ENCODE measurements at places on chromosomes 2 and 18.

DNA sequence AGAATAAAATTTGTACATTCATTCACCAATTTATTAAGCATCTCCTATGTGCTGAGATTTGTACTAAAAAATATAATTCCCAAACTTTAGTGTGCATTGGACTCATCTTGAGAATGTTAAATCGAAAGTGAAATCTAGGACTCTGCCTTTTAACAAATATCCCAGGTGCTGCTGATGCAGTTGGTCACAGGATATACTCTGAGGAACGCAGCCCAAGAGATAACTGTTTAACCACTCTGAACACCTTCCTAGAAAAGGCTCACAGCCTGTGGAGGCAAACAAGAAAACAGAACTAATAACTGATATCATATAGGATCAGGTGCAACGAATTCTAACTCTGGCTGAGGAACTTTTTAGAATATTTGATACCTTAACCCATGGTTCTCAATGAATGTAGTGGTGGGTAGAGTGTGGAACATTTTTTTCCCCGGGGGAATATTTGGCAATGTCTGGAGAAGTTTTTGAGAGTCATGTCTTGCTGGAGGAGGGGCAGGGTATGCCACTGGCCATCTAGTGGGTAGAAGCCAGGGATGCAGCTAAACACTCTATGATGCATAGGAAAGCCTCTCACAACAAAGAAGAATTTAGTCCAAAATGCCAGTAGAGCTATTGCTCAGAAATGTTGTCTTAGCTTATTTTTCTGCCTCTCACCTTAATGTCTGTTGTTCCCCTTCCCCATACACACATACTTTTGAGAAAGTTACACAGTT, 96.5 kb downstream of the EHBP1 start:
- no peak for DNase-seq

DNA sequence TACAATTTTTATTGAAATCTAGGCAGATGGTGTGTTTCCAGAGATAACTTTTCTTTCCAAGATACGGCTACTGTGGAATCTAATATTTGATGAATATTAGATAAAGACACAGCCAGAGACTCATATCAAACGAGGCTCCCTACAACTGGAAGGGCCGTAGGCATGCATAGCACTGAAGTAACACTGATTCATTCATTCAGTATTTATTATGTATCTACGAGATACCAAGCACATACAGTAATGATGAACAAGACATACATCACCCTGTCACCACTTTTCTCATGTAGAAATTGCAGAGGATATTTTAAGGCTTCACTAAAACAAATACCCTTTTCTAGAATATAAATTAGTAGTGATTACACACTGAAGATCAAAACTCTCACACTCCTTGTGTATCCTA, 74.5 kb downstream of the KCTD18 start:
- no peak for DNase-seq

DNA sequence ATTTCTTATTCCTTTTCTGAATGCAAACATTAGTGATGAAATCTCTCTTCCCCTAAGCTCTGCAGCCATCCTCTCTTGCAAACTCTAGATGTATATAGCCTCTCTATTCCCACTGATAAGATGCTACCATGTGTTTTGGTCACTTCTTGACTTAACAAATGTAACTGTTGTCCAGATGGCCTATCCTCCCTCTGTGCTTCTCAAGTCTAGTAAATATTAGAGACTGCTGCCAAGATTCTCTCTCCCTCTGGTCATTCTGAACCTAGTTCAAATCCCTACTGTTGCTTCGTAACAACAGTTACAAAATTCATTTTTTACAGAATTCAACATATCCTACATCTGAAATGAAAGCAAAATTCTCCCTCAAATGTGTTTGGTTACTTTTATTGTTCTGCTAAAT, 156.6 kb downstream of the TXNL1 start:
- DNase-seq: no peak

GRCh38 chr2:239193925-239194677, 206.7 kb downstream of the HDAC4 start:
- peak; percentile 9 for DNase-seq

GRCh38 chr2:208255557-208256106, 761 bp upstream of the IDH1 start:
- DNase-seq: no peak

GRCh38 chr2:169073963-169074751, 4.8 kb downstream of the DHRS9 start:
- no peak for DNase-seq

GRCh38 chr2:100703213-100703612, 116.7 kb upstream of the NPAS2 start:
- no peak for DNase-seq

GRCh38 chr2:50641633-50642032, 390.3 kb downstream of the NRXN1 start:
- DNase-seq: no peak

- DNase-seq: no peak
These were observed 86.9 kb downstream of the RDH14 start for GRCh38 chr2:18473241-18474181.

GRCh38 chr18:25535495-25535894, 183.5 kb upstream of the ZNF521 start:
- no peak for DNase-seq

DNA sequence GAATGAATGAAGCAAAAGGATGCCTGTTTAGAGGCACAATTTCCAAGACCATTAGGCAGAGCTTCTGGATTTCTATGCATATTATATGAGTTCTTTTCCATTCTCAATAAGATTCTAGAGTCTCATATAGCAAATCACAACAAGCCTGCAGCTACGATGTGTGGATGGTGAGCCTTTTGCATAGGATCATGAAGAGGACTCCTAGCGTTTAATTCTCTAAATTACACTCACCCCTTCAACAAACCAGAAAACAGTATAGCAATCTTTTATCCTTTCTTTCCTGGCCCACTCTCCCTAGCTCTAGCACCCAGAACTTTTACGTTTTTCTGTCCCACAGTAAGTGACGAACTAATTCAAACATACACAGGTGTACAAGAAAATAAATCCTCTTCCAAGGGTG, 293.1 kb upstream of the KLHL29 start:
- DNase-seq: no peak

- DNase-seq: no peak
These were observed 6.7 kb upstream of the TNFAIP6 start for GRCh38 chr2:151350579-151351195.

DNA sequence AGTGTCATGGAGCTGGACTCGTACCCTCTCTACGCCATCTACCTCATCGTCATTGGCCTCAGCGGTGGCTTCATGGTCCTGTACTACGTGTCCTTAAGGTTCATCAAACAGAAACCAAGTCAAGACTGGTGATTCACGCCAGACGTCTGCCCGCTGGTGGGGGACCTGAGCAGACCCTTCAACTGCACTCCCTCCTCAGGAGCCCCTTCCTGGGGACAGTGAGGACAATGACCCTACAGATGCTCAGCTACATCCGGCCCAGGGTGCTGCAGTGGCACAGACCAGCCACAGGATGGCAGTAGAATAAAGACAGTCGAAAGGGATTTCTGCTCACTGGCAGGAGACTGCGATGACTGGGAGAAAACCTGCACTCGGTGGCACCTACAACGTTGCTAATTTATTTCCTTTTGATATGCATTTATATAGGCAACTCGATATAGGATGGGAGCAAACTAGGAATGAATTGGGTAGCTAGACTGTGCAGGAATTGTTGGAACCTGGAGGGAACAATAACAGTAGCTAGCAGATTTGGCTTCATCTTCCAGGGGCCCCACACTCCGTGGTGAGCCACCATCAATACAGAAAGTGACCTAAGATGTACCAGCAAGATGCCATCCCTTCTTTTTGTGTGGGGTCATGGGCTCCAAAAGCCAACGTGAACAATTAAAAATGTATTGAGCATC, 39.2 kb downstream of the ABCG8 start:
- peak; percentile 73 for DNase-seq

- DNase-seq: no peak
These were observed 98.7 kb upstream of the POU3F3 start for GRCh38 chr2:104755026-104755878.

DNA sequence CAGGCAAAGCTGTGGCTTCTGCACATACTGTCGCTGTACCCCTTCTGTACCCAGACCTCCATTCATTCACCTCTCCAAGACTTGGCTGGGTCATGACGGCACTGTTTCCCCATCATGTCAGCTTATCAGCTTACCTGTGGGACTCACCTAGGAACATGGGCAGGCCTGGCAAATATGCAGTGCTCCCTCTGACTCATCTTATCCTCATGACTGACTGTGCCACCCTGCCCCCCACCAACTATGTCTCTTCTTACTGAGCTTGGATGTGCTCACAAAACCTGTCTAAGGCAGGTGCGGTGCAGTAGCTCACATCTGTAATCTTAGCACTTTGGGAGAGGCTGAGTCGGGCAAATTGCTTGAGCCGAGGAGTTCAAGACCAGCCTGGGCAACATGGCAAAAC, 152.4 kb downstream of the MGAT5 start:
- no peak for DNase-seq

- peak; percentile 87 for DNase-seq
These were observed 19.8 kb upstream of the PDIA6 start for GRCh38 chr2:10832203-10832936.

DNA sequence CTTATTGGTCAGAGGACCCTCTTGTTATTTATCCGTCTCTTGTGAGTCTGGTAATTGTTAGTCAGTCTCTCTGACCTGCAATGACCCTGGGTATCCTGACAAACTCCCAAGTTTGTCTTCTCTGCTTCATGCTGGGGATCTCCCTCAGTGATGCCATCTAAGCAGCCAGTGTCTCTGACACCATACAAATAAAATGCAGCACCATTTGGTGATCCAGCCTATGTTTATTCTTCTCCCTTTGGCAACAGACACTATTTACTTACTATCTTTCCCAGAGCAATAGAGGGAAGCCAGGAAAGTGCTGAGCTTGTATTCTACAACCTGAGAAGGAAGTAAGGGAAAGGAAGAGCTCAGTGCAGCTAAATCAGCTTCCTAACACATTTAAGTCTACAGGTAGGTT, 15.9 kb downstream of the SERPINE2 start:
- DNase-seq: no peak

DNA sequence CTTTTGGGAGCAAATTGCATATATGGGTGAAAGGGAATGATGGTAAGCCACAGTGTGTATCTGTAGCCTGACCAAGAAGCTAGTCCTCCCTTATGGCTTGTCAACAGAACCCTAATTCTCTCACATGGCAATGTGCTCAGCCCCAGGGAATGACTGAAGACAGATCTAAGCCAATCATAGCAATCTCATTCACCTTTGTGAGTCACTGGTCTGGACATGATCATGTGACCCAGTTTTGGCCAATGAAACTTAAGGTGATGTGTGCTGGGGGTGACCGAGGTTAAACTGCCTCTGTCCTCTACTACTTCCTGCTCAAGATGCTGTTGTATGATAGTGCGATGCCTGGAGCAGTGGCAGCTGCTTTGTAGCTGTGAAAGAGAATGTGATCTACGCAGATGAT, 491.2 kb upstream of the HS6ST1 start:
- no peak for DNase-seq

- no peak for DNase-seq
These were observed 90.1 kb upstream of the RAB12 start for GRCh38 chr18:8519102-8519501.

GRCh38 chr2:62858231-62858832, 152.8 kb downstream of the EHBP1 start:
- no peak for DNase-seq

DNA sequence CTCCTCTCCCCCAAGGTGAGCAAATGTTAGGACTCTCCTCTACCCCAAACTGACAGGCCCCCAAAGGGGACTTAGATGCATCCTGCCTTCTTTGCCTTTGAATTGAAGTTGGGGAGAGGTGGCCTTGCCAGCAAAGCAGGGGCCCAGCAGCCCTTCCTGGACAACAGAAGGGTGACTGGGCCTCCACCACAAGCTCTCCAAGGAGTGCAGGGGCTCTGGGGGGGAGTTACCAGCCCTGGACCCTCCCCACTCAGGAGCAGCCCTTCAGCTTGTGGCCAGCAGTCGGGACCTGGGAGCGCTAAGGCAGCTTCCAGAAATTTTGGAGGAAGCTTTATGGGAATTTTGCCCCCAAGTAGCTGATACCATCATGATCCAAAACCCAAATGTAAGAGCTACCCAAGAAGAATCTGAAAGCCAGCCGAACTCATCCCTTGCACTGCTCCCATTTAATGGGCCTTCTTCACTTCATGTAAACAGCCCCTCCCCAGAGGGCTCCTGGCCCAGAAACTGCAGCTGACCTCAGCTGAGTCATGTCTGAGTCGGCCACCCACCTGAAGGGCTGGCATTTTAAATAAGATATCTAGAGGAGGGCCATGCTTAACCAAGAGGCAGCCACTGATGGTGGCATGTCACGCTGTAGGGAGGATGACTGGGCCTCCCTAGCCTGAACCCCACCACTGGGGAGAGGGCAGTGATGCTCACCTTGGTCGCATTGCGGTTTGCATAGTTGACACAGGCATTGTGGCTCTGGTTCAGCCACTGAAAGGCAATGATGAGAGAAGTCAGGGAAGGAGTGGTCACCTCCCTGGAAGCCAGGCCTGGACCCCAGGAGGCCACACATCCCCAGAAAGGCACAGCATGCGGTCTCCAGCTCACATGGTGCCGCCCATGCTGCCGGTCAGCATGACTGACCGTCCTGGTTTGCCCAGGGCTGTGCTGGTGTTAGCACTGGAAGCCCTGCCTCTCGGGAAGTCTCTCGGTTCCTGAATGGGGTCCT, 71.5 kb downstream of the SFXN5 start:
- no peak for DNase-seq

DNA sequence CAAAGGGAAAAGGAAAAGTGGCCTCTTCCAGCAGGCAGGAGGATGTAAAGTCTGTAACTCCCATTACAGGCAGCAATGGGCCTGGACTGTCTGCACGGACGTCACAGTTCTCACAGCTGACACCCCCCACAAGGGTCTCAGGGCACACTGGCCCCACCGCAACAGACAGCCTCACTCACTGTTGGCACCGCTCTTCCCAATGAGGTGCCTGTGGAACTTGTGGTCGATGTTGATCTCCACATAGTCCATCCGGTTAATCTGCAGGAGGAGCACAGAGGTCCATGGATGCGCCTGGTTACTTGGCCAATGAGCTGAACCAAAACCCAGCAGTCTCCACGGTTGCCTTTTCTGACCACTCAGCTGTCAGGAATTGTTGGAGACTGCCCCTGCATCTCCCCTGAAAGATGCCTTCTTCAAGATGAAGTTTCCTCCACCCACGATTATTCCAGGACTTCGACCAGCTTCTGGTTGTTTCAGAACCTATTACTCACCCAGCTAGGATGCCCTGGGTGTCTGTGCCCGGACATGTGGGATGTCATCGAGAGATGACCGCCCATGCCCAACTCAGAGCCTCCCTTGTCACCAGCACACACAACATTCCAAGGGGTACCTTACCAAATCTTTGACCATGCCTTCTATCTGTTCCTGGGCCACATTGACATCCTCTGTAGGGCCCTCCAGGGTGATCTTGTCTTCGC, 62.5 kb downstream of the HDLBP start:
- DNase-seq: no peak

All from activated naive CD8-positive, alpha-beta T cell treated with anti-CD3 and anti-CD28 coated beads, Interleukin-2, amount 10 ng/mL, durations not matched to agents 7 days and 5 days (primary cell).